ENCODE measurements at places on chromosomes 6 and 20.

DNA sequence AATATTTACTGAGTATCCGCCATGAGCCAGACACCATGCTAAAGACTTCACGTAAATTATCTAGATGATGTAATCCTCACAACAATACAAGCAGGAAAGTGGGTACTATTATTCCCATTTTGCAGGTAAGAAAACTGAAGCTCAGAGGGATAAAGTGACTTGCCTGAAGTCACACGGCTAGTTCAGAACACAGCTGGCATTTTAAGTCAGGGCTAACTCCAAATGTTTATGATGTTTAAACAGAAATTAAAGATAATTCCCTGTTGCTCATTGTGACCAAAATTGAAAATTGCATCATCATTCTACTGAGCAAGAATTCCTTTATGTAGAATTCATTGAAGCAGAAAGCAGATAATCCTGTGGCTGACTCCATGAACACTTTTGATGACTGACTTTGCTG, 71.3 kb upstream of the STXBP5 start:
- DNase-seq: peak; percentile 24

GRCh38 chr6:31631681-31632278, 11.3 kb downstream of the PRRC2A start:
- no peak for DNase-seq

GRCh38 chr6:3489027-3489757, 32.3 kb upstream of the SLC22A23 start:
- no peak for DNase-seq

DNA sequence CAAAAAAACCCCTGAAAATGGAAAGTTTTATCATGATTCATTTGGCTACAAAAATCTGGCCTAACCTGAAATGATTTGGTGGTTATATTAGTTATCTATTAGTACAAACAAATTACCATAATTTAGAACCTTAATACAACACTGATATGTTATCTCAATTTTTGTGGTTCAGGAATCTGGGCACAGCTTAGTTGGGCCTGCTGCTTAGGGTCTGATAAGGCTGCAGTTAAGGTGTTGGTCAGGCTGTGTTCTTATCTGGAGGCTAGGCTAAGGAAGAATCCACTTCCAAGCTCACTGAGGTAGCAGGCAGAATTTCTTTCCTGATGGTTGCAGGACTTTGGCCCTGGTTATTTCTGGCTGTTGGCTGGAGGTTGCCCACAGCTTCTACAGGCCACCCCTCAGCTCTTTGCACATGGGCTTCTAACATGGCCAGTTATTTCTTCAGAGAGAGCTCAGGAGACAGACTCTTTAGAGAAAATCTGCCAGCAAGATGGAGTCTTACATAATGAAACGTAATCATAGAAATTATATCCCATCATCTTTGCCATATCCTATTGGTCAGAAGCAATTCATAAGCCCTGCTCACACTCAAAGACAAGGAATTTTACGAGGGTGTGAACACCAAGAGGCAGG, 11.4 kb downstream of the TRIM38 start:
- no peak for DNase-seq

GRCh38 chr6:66623050-66623449, 916.0 kb upstream of the EYS start:
- no peak for DNase-seq

GRCh38 chr20:57414867-57415592, 23.8 kb downstream of the RBM38 start:
- DNase-seq: no peak

GRCh38 chr6:29011276-29011734, 6.2 kb upstream of the ZNF311 start:
- peak; percentile 53 for DNase-seq

DNA sequence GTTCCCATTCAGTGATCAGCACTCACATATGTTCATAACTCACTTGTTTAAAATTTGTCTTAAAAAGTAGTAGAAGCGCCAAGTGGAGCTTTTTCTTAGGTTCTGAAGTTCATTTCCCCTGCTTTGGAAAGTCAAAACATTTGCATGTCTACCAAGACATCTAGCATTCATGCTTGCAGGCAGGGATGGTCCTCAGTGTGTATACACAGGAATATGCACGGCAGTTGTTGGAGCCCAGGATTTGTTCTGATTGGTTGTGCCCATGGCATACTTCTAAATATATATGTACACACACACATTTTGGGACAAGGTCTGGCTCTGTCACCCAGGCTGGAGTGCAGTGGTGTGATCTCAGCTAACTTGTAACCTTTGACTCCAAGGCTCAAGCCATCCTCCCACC, 2.4 kb upstream of the GPX6 start:
- no peak for DNase-seq

GRCh38 chr6:46315589-46315988, 144.8 kb upstream of the ENPP5 start:
- no peak for DNase-seq

GRCh38 chr20:17358854-17359253, 132.0 kb downstream of the PCSK2 start:
- no peak for DNase-seq

DNA sequence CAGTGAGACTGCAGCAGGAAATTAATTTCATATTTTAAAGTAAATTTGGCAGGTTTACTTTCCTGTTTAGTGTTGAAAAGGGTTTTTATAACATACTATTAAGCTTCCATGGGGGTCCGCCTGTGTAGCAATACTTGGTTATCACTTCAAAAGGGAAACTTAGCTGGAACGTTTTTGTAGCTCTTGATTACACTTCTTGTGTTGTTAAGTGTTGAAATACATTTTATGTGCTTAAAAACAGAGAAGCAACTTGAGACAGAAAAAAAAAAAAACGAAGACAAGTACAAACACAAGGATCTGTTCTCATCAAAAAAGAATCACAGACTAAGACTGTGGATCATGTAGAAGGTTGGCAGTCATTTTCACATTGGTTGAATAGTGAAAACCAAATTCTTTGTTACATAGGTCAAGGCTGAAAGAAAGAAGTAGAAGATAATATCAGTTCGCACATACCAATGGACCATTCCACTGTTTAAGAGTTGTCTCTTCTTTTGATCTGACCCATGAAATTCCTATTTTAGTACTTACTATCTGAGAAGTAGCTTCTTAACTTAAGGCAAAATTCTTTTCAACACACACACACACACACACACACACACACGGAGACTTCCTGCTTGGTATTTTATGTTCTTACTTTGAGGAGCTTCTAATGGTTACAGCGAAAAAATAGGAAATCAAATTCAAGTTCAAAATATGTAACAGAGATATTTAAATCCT, 113.9 kb upstream of the SLC35B3 start:
- DNase-seq: no peak

GRCh38 chr6:3805448-3806123, 43.6 kb upstream of the FAM50B start:
- DNase-seq: peak; percentile 36

DNA sequence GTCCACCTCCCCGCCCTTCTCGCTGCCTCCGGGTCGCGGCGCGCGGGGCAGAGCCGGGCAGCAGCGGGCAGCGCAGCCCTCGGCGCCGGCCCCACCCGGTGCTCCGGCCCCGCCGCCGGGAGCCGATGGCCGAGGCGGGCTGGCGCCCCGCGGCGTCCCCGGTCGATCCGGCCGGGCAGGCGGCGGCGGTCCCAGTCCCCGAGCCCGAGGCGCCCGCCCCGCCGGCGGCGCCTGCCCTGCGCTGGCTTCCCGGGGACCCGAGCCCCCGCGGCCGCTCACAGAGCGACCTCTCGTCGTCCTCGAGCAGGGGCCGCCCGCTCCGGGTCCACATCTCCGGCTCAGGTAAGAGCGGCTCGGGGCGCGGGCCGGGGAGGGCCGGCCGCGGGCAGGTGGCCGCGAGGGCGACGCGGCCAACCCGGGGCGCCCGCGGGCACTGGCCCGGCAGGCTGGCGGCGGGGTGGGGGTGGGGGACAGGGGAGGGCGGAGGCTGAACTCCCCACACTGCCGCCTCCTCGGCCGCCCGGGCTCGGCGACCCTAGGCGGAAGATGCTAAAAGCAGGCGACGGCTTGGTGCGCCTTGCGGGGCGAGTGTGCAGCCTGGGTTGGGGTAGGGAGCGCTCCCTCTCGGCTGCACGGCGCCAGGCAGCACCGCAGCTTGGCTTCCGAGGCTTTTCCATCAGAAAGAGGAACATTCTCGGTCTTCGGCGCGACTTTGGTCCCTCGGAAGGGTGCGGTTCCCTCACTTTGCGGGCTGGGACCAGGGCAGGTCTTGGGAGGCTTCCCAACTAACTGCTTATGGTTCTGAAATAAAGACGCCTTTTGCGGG, 25.6 kb upstream of the FUCA2 start:
- peak; percentile 87 for DNase-seq

- DNase-seq: no peak
Observed at GRCh38 chr6:155646443-155646842, 190.8 kb upstream of the NOX3 start.

DNA sequence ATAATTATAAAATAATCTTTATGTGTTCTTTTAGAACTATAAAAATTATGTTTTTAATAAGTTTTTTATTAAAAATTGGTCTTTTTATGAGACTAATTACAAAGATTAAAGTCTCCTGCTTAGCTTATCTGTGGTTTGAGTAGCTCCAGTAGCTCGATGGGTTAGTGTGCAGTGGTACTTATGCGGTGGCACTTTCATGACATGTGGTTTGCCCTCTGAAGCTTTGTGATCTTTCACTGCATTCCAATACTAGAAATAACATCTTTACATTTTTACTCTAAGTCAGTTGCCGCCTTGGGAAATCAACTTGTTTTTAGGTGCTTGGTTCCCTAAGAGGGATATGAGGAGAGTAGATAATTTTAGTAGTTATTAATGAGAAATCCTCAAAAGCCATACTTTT, 699.5 kb upstream of the FLRT3 start:
- DNase-seq: no peak

GRCh38 chr20:11849270-11849915, 68.3 kb upstream of the BTBD3 start:
- DNase-seq: peak; percentile 18

DNA sequence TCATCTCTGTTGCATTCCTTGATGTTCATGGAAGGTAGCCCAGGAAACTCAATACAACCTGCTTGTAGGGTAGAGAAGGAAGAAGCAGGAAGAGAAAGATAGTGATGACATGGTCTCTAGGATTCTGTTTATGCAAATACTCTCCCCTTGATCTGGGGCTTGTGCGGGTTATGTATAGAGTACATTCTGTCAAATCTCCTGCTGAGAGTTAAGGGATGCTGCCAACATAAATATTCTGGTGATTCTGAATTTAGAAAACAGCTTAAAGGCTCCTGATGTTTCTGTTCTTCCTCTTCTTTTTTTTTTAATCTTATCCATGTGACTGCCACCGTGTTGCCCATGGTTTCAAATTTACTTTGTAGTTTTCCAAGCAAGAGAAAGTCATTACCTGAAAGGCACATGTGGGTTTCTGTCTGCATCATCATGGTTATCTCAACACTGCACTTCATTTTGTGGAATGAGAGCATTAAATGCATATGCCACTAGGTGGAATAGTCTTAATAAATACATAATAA, 150.6 kb downstream of the RPS12 start:
- DNase-seq: peak; percentile 7

DNA sequence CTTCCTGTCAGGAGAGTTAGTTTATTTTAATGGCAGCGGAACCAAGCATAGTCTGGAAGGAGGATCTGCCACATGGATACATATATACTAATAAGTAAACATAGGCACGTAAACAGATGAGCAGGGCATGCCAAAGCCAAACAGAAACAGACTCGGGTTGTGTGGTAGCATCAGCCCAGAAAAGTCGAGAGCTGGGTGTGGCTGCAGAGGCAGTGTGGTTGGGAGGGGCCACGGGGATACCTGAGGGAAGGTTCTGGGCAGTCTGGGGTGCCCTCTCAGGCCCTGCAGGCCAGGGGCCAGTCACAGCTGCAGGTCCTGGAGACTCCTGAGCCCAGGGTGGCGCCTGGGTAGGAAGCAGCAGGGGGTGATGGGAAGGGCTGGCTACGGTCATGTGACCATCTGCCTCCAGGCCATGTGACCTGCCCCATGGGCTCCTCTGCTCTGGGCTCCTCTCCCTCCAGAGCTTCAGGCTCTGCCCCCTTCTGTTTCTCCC, 42.8 kb upstream of the MRPS10 start:
- DNase-seq: no peak

DNA sequence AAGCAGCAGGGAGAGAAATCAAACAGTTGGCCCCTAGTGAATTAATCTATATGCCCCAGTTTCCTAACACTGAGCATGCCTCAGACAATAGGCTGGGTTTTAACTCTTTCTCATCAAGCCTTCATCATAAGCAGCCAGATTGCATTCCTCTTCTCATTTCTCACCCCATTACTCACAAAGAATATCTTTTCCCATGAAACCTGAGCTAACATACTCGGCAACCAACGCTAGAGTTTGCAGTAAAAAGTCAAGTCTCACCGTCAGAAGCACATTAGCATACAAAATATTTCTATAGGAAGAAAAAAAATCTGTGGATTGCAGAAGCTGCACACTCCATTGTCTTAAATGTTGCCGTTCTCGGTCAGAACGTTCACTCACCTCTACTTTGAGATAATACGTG, 429.9 kb upstream of the ARID1B start:
- DNase-seq: no peak

- no peak for DNase-seq
Observed at GRCh38 chr6:132443206-132443605, 41.9 kb upstream of the MOXD1 start.

GRCh38 chr6:118356054-118356453, 192.0 kb upstream of the PLN start:
- DNase-seq: no peak

DNA sequence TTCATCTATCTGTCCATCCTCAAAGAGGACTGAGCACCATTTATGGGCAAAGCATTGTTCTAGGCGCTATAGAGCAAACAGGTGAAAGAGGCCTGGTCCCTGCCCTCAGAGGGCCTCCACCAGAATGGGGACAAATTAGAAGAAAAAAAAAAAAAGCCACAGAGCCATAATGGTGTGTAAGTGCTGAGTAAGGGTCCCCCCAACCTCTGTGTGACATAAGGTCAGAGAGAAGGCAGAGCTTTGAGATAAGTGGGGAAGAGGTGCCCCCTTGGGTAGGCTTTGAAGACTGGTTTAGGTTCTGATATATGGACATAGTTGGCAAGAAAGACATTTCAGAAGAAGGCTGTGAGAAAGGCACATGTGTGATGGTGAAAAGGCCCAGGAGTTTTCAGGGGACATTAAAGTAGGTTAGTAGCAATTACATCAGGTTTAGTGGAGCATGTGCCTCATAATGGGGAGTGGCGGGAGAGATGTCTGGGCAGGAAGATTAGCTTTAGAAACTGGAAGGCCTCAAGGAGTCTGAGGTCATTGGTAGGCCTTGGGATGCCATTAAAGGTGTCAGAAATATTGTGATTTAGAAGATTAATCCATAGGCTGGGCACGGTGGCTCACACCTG, 15.3 kb upstream of the ZBTB9 start:
- no peak for DNase-seq

DNA sequence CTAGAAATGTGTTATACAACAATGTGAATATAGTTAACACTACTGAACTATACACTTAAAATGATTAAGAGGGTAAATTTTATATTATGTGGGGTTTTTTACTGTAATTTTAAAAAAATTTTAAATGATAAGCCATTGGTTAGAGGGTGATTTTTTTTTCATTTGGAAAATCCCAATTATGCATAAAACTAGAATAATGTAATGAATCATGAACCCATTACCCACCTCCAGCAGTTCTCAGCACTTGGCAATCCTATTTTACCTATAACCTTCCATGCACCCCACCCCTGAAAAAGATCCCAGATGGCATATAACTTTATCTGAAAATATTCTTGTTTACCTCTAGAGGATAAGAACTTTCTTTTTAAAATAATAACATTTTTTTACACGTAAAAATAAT, 13.7 kb downstream of the KIF3B start:
- DNase-seq: no peak

GRCh38 chr20:63754008-63754407, 14.4 kb downstream of the SLC2A4RG start:
- no peak for DNase-seq

- DNase-seq: no peak
Observed at GRCh38 chr20:15756754-15757115, 816.5 kb downstream of the KIF16B start.
